T follicular helper cell (primary cell): ENCODE measurements at places on chromosomes 6 and 20.

DNA sequence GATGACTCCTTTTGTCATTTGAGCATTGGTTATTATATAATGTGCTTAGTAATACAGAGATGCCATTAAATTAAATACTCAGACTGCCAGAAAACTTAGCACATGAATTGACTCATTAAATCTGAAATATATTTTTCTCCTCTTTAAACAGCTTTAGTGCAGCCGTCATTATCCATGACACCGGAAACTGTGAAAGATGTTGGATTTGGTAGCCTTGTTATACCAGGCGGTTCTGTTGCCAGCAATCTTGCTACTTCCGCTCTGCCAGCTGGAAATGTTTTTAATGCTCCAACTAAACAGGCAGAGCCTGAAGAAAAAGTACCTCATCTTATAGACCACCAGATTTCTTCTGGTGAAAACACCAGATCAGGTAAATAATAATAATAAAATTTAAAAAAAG is 97.6 kb downstream of the SCAF8 start:
- DNase-seq = no peak

DNA sequence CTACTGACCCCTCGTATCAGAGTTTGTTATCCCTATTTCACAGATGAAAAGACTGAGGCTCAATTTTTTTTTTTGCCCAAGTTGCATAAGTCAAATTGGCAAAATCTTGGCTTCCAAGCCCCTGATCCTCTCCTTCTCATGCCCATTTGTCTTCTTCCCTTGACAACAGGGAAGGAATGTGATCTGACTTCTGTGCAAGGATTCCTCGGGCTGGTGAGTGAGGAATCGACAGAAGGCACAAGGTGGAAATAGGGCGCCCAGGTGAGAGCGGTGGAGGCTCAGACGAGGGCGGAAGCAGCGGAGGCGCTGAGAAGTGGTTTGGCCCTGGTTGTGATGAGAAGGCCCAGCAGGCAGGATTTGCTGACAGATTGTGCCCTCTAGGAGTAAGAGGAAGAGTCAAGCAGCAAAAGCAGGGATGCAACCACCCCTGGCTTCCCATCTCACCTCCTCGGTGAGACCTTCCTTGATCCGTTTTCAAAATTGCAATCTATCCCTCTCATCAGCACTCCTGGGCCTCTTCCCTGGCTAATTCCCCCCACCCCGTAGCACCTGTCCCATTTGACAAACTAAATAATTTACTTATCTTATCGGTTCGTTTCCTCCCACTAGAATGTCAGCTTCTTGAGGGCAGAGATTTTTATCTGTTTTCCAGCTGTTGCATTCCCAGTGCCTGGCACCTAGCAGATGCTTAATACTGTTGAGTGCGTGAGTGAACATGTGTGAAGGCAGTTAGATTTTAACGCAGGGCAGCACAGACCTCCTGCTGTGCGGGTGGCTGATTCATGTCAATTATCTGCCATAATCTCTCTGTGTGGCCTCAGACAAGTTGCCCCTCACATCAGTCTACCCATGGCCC is 3.7 kb upstream of the SIRPA start:
- DNase-seq = no peak

- DNase-seq = no peak
Measured at GRCh38 chr6:27879837-27880236, 32.4 kb downstream of the OR2B2 start.

- no peak for DNase-seq
Measured at GRCh38 chr6:85772641-85773040, 130.0 kb upstream of the SYNCRIP start.
